ENCODE measurements at places on chromosomes 2 and 18. TPM values are rescaled to one million over a fixed set of nuclear protein-coding genes. Genes with fewer than 3 reads are reported as not detected.

GRCh38 chr18:24157855-24158254, 19.0 kb downstream of the CABYR start:
- no peak for DNase-seq

DNA sequence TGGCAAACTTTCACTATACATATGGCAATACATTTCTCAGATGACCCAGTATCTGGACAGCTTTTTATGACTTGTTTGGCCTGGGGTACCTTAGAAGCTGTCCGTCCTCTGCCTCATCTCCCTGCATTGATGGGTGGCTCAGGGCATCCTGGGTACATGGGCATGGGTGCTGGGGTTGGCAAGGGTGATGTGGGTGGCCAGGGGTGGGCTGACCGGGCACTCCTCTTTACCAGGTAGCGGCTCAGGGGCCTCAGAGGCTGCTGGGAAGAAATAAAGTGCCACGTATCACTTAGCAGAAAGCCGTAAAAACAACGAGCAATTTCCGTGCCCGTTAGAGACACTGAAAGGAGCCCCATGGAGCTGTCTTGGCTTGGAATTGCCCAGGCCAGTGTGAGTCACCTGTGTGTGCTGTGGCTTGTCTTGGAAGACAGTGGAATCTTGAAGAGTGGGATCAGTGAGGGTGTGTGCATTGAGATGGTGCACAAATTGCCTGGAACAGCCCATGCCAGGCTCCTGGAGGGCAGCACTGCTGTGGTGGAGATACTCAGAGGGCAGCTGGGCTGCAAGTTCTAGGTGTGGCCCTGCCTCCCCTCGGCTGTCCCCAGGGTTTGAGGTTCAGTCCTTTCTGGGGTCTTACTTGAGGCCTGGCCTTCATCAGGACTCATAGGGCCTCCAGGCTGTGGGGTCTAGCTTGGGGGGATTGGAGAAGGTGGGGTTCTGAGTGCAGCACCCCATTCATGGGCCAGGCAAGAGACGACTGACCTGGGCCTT, 88.8 kb downstream of the FHOD3 start:
- DNase-seq = no peak

DNA sequence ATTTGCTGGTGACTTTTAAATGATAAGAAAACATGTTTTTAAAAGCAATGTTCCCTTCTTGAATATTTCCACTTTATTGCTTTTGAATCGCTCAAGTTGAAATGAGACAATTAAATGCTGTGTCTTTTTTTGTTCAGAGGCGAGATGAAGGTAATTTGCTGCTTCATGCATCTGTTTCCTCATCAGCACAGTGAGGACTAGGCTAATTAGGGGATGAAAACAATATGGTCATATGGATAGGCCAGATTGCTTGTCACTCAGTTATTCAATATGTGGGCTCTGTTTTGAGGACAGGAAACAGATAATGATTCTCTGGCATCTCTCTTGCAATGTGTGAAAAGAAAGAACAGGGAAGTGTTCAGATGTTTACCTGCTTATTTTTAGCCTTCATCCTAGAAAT, 61.0 kb downstream of the ERBB4 start:
- DNase-seq = no peak

DNA sequence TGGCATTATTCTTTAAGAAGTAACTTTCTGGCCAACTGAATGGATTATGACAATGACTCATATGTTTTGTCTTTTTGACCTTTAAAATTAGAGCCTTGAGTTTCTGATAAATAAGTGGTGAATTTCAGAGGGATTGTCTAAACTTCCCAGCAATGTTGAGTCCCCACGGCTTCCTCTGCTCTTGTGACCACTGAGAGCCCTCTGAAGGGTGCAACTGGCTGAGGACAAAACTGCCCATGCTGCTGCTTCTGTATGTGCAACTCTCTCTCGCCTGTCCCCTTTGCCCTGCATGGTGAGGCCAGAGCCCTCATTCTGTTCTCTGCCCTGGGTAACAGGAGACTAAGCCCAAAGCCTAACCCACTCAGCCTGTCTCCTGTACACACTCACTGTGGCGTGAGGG, 52.7 kb upstream of the SLC14A1 start:
- DNase-seq = no peak

- no peak for DNase-seq
Measured at GRCh38 chr2:196266855-196267254, 95.5 kb upstream of the STK17B start.

DNA sequence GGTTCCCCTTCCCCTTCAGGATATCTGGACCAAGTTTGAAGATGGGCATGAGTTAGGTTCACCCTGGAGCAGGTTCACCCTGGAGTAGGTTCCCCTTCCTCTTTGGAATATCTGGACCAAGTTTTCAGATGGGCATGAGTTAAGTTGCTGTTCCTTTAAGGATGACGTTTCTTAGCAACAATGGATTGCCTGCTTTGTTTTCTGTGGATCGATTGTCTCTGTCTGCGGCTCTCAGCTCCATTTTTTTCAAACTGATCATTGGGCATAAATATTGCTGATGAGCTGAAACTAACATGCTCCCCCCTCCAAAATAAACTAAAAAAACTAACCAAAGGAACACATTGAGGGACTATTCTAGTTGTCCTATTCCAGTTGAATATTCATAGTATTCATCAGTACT, 149.5 kb downstream of the SPP2 start:
- DNase-seq = no peak

DNA sequence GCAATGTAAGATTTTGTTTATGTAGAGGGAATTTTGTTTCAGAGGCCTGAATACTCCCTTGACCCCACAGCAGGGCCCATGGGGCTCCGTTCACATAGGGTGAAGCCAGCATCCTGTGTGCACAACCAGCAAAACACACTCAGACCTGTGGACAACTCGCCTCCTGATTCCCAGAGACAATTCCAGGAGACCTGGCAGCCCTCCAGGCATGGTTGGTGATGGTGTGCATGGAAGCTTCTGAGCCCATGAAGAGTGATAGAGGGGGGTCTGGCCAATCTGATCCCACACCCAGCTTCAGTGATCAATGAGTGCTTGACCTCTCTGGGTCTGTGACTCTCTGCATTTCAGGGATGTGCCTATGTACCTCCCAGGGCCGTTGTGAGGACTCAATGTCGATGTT, 91.0 kb upstream of the RAB6C start:
- DNase-seq = no peak

GRCh38 chr18:2948038-2948437, 64.9 kb downstream of the LPIN2 start:
- no peak for DNase-seq

DNA sequence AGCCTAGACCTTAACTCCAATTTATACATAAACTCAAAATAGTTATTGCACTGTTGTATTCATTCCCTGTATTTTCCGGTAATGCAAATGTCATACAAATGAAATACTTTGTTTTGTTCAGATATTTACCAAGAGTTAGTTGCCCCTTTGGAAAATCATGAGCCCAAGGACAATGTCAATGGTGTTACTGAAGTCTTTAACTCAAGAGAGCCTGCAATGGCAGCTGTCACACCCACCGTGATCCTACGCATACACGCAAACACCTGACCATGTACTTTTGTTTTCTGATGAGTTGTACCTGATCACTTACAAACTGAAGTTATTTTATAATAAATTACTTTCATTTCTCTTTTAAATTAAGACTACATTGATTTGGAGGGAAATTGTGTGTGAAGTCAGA, 11.7 kb upstream of the WIPF1 start:
- DNase-seq = no peak

- no peak for DNase-seq
Measured at GRCh38 chr2:98669675-98670074, 61.3 kb downstream of the MGAT4A start.

CUL3 gene
- total RNA-seq = 38.2 TPM

IL36A gene
- not detected for total RNA-seq

GMPPA gene
- 37.2 TPM for total RNA-seq

DYNAP gene
- total RNA-seq = not detected

Data from transverse colon (tissue), 4 donors.